Fibroblast of lung (primary cell): ENCODE measurements at places on chromosomes 12 and 14. TPM values are rescaled to one million over a fixed set of nuclear protein-coding genes. Genes with fewer than 3 reads are reported as not detected.
A peak's percentile ranks its signal among the peaks of the same experiment; 100 is the strongest.

Gene KRT7
- total RNA-seq = 3.1 and 3.5 TPM in 2 replicates

GRCh38 chr14:33062476-33062875, 123.8 kb downstream of the NPAS3 start:
- H3K4me3 ChIP-seq = no peak overlapping the region
- H3K27ac ChIP-seq = no peak overlapping the region
- DNase-seq = no peak
- no peaks in the 10 kb centered on the region for H3K36me3 ChIP-seq
- no peaks in the 10 kb centered on the region for H3K27me3 ChIP-seq

- H3K27me3 ChIP-seq = no peaks in the 10 kb centered on the region
- peak; percentile 83 for DNase-seq
- H3K36me3 ChIP-seq = no peaks in the 10 kb centered on the region
- no peaks in the 10 kb centered on the region for H3K4me1 ChIP-seq
- H3K4me3 ChIP-seq = no peak overlapping the region
- no peak overlapping the region for H3K27ac ChIP-seq
Observed at GRCh38 chr12:39127401-39127800, 222.0 kb upstream of the CPNE8 start.

Gene MYF5
- not detected in 2 replicates for total RNA-seq

GRCh38 chr12:124689631-124690030, 122.2 kb upstream of the NCOR2 start:
- no peaks in the 10 kb centered on the region for H3K36me3 ChIP-seq
- no peak overlapping the region for H3K27ac ChIP-seq
- DNase-seq = no peak
- H3K4me3 ChIP-seq = no peak overlapping the region

DNA sequence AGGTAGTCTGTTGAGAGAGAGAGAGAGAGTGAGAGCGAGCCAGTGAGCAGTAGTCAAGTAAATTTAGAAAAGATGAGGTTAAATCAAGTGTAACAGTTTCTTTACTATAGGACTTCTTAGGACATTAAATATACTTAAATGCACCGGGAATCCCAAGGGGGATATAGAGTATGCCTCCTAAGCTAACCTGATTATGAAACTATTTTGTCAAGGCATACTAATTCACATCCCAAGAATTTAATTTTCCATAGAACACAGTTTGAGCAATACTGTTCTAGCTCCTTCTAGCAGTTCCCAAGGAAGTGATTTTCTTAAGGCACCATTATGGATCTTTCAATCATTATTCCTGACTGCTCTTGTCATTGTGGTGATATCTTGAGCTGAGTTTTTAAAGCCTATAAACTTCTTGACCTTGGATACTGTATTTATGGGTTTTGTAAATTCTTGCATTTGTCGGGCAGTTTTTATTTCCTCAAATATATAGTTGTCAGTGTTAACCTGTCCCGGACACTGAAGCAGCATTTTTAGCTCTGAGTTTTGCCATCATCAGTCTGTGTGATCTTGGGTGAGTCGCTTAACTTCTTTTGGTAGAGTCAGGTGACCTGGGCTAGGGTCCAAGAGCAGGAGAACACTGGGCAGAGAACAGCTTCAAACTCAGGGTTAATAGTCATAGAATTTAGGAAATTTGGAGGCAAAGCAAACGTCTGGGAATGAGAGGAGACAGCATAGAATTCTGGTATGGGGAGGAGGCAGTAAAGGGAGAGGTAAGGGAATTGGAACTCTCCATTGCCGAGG, 196.5 kb upstream of the FRMD6 start:
- H3K4me3 ChIP-seq = no peak overlapping the region
- H3K4me1 ChIP-seq = peaks cover 9% of the 10 kb centered on the region
- no peak overlapping the region for H3K27ac ChIP-seq
- H3K36me3 ChIP-seq = no peaks in the 10 kb centered on the region
- DNase-seq = no peak

GRCh38 chr12:46222636-46223035, 46.2 kb downstream of the SLC38A1 start:
- H3K36me3 ChIP-seq = no peaks in the 10 kb centered on the region
- no peak overlapping the region for H3K27ac ChIP-seq
- H3K27me3 ChIP-seq = no peaks in the 10 kb centered on the region
- H3K4me3 ChIP-seq = no peak overlapping the region
- H3K4me1 ChIP-seq = no peaks in the 10 kb centered on the region
- DNase-seq = no peak

- H3K27ac ChIP-seq = no peak overlapping the region
- H3K36me3 ChIP-seq = no peaks in the 10 kb centered on the region
- no peaks in the 10 kb centered on the region for H3K27me3 ChIP-seq
- DNase-seq = no peak
Observed at GRCh38 chr12:68953536-68953935, 20.6 kb upstream of the CPM start.

DNA sequence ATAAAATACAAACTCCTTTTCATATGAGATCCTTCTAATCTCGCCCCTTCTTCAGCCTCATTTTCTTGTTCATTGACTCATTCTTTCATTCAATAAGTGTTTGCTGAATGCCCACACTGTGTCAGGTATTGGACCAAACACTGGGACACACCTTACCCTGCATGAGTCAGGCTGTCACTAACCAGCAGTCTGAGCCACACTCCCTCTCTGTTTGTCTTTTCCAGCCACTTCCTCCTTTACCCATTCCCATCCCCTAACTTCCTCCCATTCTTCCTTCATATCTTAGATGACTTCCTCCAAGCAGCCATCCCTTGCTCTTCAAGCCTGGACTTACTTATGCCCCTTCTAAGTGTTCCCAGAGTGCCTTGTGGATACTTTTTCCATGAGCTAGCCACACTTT, 27.0 kb upstream of the HIF1A start:
- H3K4me1 ChIP-seq = no peaks in the 10 kb centered on the region
- no peak overlapping the region for H3K27ac ChIP-seq
- no peak for DNase-seq
- no peaks in the 10 kb centered on the region for H3K36me3 ChIP-seq
- no peak overlapping the region for H3K4me3 ChIP-seq

GRCh38 chr12:39451977-39452376, 9.1 kb upstream of the KIF21A start:
- H3K4me1 ChIP-seq = no peaks in the 10 kb centered on the region
- H3K36me3 ChIP-seq = no peaks in the 10 kb centered on the region
- DNase-seq = no peak
- H3K27me3 ChIP-seq = no peaks in the 10 kb centered on the region
- no peak overlapping the region for H3K4me3 ChIP-seq
- no peak overlapping the region for H3K27ac ChIP-seq

- no peak for DNase-seq
- H3K27ac ChIP-seq = no peak overlapping the region
- no peaks in the 10 kb centered on the region for H3K36me3 ChIP-seq
- no peak overlapping the region for H3K4me3 ChIP-seq
- H3K27me3 ChIP-seq = no peaks in the 10 kb centered on the region
- H3K4me1 ChIP-seq = no peaks in the 10 kb centered on the region
Observed at GRCh38 chr12:48510111-48510510, 15.3 kb upstream of the OR8S1 start.

DNA sequence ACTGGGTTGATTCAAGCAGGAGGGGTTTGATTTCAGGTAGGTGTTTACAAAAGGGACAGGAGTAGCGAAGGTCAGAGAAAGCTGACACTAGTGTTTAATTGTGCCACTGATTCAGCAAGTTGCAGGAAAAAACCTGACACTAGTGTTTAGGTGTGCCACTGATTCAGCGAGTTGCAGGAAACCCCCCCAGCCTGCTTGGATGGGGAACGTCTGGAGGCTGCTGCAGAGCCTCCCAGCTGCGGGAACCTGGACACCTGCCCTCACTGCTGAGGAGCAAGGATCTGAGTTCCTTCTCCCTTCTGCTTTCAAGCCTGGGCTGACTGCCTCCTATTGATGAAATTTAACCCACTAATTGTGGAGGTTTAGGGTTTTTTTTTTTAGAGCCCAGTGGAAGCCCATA, 84.2 kb downstream of the AVPR1A start:
- H3K36me3 ChIP-seq = no peaks in the 10 kb centered on the region
- H3K27me3 ChIP-seq = no peaks in the 10 kb centered on the region
- H3K27ac ChIP-seq = no peak overlapping the region
- no peaks in the 10 kb centered on the region for H3K4me1 ChIP-seq

DNA sequence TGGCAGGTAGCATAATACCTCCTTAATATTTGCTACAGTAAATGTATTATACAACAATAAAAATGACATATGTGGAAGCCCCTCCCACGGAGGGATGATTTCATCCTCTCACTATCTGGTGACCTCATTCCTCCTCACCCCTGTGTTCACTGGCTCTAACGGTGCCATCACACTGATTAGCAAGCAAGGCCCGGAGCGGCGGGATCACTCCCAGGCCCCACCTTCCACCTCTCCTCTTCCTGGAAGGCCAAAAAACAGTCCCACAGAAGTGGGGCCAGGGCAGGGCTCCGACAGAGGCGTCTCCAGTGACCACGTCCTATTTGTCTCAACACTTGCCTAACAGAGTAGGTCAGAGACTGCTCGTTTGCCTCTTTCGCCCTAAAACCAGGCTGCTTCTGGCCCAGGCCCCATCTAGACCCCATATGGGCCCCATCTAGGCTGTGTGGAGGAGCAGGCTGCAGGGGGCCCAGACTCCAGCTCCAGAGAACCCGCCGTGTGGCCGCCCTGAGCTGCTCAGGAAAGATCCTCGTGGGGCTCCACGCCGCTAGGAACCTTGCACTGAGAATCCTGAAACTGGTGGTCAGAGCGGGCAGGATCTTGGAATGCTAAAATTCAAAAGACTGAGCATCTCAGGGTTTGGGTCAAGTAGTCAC, 3.7 kb downstream of the SELPLG start:
- H3K36me3 ChIP-seq = no peaks in the 10 kb centered on the region
- H3K27me3 ChIP-seq = no peaks in the 10 kb centered on the region
- H3K4me1 ChIP-seq = peaks cover 30% of the 10 kb centered on the region
- H3K4me3 ChIP-seq = no peak overlapping the region
- DNase-seq = peak; percentile 81
- peak overlapping the region; percentile 87 for H3K27ac ChIP-seq
